ENCODE measurements at places on chromosomes 3 and 15. TPM values are rescaled to one million over a fixed set of nuclear protein-coding genes. Genes with fewer than 3 reads are reported as not detected.

Gene LRRC2
- total RNA-seq, result 0.45 TPM

DNA sequence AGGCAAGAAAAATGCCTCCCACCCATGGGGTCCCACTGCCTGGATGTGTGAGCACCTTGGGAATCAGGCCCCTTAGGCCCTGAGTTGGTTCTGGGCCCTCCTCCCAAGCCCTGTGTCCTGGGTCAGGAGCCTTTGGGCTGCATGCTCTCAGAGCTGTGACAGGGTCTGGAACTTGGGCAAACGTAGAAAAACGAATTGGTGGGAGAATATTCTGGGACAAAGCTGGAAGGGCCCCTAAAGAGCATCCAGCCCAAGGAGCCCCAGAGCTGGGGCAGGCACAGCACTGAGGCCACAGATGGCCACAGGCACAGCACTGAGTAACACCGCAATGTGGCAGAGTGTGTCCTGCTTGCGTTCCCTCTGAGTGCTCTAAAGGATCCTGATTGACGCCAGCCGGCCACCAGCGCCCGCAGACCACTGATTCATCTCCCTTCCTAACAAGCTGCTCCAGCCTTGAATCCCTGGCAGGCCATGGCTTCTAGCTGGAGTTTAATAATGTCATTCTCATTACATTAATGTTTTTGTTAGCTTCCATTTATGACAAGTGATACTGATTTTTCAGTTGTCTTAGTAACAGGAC lies 18.6 kb upstream of the SEC13 start:
- no peaks in the 10 kb centered on the region for H3K27me3 ChIP-seq
- H3K4me1 ChIP-seq, result peaks cover 20% of the 10 kb centered on the region
- H3K27ac ChIP-seq, result no peak overlapping the region
- no peak overlapping the region for H3K4me3 ChIP-seq

DNA sequence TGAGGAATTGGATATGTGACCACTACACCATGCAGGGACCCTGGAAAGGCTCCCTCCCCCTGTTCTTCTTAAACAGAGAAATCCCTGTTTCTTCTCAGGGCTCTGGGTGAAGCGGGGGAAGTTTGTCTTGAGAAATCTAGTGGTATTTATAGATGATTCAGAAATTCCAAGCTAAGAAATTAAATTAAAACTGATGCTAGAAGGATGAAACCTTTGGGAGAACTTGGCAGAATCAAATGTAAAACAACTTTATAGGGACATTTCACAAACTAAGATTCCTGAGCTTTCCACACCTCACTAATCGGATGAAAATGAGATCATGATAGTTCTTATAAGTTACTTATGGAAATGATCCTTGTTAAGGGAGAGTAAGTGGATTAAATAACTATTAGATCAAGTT lies 54.2 kb downstream of the FBXL2 start:
- peaks cover 11% of the 10 kb centered on the region for H3K27me3 ChIP-seq
- no peak overlapping the region for H3K27ac ChIP-seq
- no peak for DNase-seq
- H3K4me1 ChIP-seq, result no peaks in the 10 kb centered on the region
- H3K36me3 ChIP-seq, result peaks cover 3% of the 10 kb centered on the region
- no peak overlapping the region for H3K4me3 ChIP-seq

- H3K4me1 ChIP-seq, result no peaks in the 10 kb centered on the region
- no peak overlapping the region for H3K4me3 ChIP-seq
- H3K27ac ChIP-seq, result no peak overlapping the region
- DNase-seq, result no peak
Measured at GRCh38 chr15:68934341-68934740, 4.0 kb downstream of the SPESP1 start.
